ENCODE measurements at places on chromosomes 7 and 10. TPM values are rescaled to one million over a fixed set of nuclear protein-coding genes. Genes with fewer than 3 reads are reported as not detected.

TIAL1 gene
- total RNA-seq: 36.6 TPM

PNLIPRP1 gene
- total RNA-seq: not detected

OR6B1 gene
- total RNA-seq: not detected

PNLIP gene
- total RNA-seq: not detected

GRCh38 chr7:104231054-104232046 is 23.5 kb upstream of the ORC5 start:
- H3K27ac ChIP-seq: no peak overlapping the region
- no peaks in the 10 kb centered on the region for H3K27me3 ChIP-seq
- DNase-seq: peak; percentile 47
- H3K4me3 ChIP-seq: no peak overlapping the region

DNA sequence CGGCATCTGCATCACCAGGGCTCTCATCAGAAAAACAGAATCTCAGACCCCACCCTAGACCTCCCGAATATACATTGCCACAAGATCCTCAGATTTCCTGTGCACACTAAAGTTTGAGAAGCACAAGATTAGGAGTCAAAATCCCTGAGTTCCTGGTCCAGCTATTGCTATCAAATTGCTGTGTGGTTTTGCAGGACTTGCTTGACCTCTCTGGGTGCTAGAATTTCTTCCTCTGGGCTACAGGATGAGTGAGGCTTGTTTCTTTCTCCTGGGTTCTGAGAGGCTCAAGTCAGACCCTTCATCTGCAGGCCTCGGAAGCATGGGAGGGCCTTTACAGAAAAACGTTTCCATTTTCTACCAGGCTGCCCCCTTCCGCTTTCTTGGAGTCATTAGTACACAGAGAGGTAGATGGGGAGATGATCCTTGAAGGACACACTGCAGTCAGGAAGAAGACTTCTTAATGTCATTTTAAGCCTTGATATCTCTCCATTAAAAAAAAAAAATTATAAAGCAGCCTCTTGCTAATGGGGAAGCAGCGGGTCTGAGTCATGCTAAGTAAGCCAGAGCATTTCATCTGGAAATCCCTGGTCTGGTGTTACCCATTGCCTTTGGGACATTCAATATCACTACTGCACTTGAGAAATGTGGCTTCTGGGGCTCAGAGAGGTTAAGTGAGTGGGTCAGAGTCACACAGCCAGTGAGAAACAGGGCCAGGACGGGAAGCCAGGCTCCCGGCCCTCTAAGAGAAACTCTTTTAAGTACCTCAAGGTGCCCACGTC is 173.5 kb downstream of the KCNMA1 start:
- no peaks in the 10 kb centered on the region for H3K27me3 ChIP-seq
- H3K27ac ChIP-seq: no peak overlapping the region
- no peak for DNase-seq
- H3K4me3 ChIP-seq: no peak overlapping the region

GRCh38 chr7:2165239-2165609 is 67.5 kb downstream of the MAD1L1 start:
- no peaks in the 10 kb centered on the region for H3K27me3 ChIP-seq
- no peak for DNase-seq
- H3K4me1 ChIP-seq: peaks cover 68% of the 10 kb centered on the region
- no peak overlapping the region for H3K27ac ChIP-seq

- H3K27ac ChIP-seq: peak overlapping the region; percentile 87
- peak; percentile 21 for DNase-seq
- no peaks in the 10 kb centered on the region for H3K36me3 ChIP-seq
- H3K27me3 ChIP-seq: no peaks in the 10 kb centered on the region
- H3K4me3 ChIP-seq: peak overlapping the region; percentile 82
- peaks cover 30% of the 10 kb centered on the region for H3K4me1 ChIP-seq
Observed at GRCh38 chr10:48306870-48307710, 613 bp downstream of the MAPK8 start.

DNA sequence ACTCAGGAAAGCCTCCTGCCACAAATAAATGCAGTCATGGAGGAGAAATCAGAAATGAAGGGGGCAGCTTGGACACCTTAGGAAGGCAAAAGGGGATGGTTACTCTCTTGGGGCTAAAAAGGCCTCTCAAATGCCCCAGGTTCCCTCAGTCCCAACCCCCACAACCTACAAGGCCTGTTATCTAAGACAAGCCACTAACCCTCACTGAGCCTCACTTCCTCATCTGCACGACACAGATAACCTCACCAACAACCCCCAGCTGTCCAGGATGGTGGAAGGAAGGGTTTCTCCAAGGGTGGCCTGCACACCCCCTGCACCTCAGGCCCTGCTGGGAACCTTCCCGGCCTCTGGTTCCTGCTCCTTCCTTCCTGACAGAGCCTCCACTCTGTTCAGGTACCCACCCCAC is 29.2 kb downstream of the SORBS1 start:
- no peak for DNase-seq
- H3K27ac ChIP-seq: no peak overlapping the region
- H3K27me3 ChIP-seq: no peaks in the 10 kb centered on the region
- no peak overlapping the region for H3K4me3 ChIP-seq

GRCh38 chr7:156019308-156019707 is 207.0 kb upstream of the SHH start:
- H3K4me1 ChIP-seq: no peaks in the 10 kb centered on the region
- H3K4me3 ChIP-seq: no peak overlapping the region
- no peak for DNase-seq
- H3K36me3 ChIP-seq: no peaks in the 10 kb centered on the region
- H3K27me3 ChIP-seq: peaks cover 2% of the 10 kb centered on the region
- no peak overlapping the region for H3K27ac ChIP-seq

- peak overlapping the region; percentile 9 for H3K4me3 ChIP-seq
- H3K27me3 ChIP-seq: no peaks in the 10 kb centered on the region
- peaks cover 19% of the 10 kb centered on the region for H3K4me1 ChIP-seq
- no peaks in the 10 kb centered on the region for H3K36me3 ChIP-seq
Observed at GRCh38 chr7:8125680-8126444, 136.1 kb downstream of the ICA1 start.

DNA sequence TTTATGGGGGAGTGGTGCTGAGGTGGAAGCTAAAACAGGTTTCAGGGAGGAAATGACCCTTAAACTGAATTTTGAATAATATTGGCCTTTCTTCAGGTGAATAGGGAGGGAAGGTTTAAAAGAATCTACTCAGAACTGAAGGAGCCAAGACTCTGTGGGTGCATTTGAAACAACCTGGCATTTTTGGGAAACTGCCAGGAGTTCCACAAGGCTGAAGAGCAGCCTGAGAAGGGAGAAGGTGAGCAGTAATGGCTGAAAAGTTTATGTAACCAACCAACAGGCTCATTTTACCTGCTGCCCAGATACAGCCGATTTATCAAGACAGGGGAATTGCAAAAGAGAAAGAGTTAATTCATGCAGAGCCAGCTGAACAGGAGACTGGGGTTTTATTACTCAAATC is 4.0 kb upstream of the PANK1 start:
- DNase-seq: no peak
- no peaks in the 10 kb centered on the region for H3K36me3 ChIP-seq
- H3K27ac ChIP-seq: no peak overlapping the region
- no peak overlapping the region for H3K4me3 ChIP-seq
- no peaks in the 10 kb centered on the region for H3K27me3 ChIP-seq

GRCh38 chr10:121667948-121668313 is 69.7 kb upstream of the FGFR2 start:
- DNase-seq: no peak
- H3K4me1 ChIP-seq: no peaks in the 10 kb centered on the region
- no peak overlapping the region for H3K4me3 ChIP-seq
- H3K27me3 ChIP-seq: no peaks in the 10 kb centered on the region

DNA sequence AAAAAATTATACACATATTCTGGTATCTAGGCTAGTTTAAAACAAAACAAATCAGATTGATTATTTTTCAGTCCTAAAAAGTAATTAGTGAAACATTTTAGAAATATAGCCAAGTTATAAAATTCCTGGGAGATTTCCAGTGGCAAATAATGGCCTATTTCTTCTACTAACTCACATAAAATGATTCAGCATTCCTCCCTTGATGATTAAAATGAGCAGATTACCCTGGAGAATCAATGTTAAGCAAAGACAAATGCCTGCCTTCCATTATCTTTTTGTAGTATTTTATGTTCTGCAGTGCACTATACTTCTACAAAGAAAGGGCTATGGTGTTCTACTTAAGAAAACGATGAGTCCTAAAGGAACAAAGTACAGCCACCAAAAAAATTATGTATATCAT is 53.6 kb downstream of the PARD3 start:
- no peaks in the 10 kb centered on the region for H3K27me3 ChIP-seq
- no peak for DNase-seq
- no peak overlapping the region for H3K4me3 ChIP-seq
- H3K36me3 ChIP-seq: no peaks in the 10 kb centered on the region
- H3K27ac ChIP-seq: no peak overlapping the region

DNA sequence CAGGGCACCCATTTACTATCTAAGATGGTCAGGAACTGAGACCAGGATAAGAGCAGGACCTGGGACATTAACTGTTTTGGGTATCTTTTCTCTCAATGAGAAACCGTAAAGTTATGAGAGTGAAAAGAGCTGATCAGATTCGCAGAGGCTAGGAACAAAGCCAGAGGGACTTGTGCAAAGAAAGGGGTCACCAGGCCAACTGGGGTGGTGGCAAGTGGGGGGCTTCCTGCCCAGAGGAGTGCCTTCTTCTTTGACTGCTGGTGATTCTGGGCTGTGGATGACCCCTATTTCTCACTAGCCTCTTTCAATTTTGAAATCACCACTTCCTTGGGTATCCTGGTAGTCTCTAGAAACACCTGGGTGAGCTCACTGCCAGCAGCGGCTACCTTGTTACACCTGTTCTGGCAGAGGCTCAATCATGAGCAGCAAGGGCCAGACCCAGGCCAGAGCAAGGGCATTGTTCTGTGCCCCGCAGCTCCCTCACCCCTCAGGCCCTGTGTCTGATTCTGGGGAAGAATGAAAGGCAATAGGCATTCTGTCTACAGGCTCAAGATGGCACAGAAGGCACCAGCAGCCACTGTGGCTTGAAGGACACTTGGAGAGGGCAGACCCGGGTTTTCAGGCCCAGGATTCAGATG is 999 bp downstream of the SFTPD start:
- H3K27me3 ChIP-seq: peaks cover 24% of the 10 kb centered on the region
- H3K4me3 ChIP-seq: no peak overlapping the region
- DNase-seq: no peak
- no peaks in the 10 kb centered on the region for H3K4me1 ChIP-seq
- no peak overlapping the region for H3K27ac ChIP-seq

DNA sequence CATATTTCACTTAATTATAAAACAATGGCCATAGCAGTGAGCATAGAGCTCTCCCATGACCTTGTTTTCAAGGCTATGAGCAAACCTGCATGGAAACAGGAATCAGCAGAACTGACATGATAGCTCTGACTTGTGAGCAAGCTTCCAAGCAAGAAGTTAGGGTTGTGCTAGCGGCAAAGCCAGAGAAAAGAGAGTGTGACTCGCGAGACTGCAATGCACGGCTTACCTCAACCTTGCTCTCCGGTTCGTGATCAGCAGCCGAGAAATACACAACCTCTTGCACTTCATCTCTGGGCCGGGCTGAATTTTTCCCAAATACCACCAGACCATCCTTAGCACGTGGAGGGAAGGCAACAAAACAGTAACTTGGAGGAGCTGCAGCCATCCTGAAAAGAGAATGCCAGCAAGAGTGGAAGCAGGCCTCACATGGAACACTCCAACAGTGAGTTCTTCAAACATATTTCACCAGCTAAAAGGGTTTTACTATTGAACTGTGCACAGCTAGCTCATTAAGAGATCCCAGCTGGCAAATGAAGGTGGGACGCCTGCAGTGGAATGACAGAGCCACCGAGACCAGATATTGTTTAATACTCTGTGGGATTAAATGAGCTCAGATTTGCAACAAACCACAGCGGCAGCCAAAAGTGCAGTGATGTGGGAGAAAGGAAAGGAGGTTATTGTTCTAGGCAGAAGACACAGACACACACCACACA is 20.8 kb downstream of the SCRN1 start:
- peaks cover 30% of the 10 kb centered on the region for H3K36me3 ChIP-seq
- no peaks in the 10 kb centered on the region for H3K4me1 ChIP-seq
- H3K4me3 ChIP-seq: no peak overlapping the region
- no peak for DNase-seq
- no peak overlapping the region for H3K27ac ChIP-seq
- no peaks in the 10 kb centered on the region for H3K27me3 ChIP-seq

DNA sequence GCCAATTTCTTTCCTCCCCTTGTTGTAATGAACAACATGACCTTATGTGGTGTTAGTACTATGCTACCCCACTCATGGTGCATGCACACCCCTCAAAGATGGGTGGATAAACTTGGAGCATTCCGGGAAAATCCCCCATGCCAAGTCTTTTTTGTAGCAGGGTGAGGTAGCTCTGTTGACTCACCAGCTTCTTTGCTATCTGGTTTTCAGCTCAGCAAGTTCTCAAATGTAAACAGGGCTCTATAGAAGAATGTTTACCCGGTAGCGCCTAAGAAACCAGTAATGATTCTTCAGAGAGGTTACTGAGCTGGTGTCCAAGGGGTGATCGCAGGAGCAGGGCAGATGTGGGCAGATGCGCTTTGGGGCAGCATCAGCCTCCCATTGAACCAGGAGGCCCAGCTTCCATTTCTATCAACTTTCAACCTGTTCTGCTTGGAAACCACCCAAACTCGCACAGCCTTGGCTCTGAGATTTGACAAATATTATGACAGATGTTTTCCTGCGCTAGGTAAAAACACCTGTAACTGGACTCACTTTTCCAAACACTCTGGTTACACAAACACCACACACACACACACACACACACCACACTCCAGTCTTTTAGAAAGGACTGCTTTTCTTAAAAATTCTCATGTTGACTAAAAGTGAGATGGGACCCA is 87.8 kb downstream of the ZRANB1 start:
- no peak overlapping the region for H3K4me3 ChIP-seq
- no peaks in the 10 kb centered on the region for H3K36me3 ChIP-seq
- DNase-seq: no peak
- H3K4me1 ChIP-seq: no peaks in the 10 kb centered on the region

- H3K36me3 ChIP-seq: no peaks in the 10 kb centered on the region
- peaks cover 95% of the 10 kb centered on the region for H3K4me1 ChIP-seq
- H3K4me3 ChIP-seq: no peak overlapping the region
- H3K27me3 ChIP-seq: no peaks in the 10 kb centered on the region
- DNase-seq: no peak
- peak overlapping the region; percentile 44 for H3K27ac ChIP-seq
Observed at GRCh38 chr10:5528989-5529701, 4.4 kb downstream of the CALML3 start.

DNA sequence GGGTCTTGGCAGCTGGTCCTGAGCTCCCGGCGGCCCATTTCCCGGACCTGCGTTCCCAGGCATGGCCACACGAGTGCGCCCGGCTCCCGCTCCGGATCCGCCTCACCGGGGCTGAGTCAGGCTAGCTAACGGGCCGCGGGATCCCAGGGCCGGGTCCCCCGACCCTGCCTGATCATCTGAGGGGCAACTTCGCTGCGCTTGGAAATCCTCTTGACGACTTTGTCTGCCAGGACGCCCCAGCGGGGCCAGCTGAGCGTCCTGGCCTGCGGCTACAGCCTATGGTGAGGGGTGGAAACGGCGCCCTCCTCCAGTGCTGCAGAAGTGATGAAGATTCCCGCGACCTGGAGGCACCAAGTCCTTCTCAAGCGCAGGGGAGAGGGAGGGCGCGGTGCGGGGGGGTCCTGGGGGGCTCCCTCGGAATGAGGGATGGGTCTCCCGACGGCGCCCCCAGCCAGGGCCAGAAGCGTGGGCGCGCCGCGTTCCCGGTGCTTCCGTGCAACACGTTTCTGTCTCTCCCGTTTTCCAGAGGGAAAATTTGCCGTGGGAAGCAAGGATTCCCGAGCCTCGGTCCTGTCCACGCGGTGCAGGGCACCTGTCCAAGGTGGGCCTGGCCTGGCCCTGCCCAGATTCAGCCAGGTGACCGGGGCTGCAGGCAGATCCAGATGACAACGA is 212.4 kb downstream of the CCSER2 start:
- peaks cover 51% of the 10 kb centered on the region for H3K4me1 ChIP-seq
- H3K4me3 ChIP-seq: peak overlapping the region; percentile 69
- H3K27ac ChIP-seq: peak overlapping the region; percentile 25
- no peaks in the 10 kb centered on the region for H3K36me3 ChIP-seq
- DNase-seq: peak; percentile 47
